ENCODE measurements at places on chromosomes 5 and 9. TPM values are rescaled to one million over a fixed set of nuclear protein-coding genes. Genes with fewer than 3 reads are reported as not detected.

SERF1B gene
- total RNA-seq, result 29.3 TPM

SMIM33 gene
- total RNA-seq, result not detected

IL31RA gene
- 0.19 TPM for total RNA-seq

OR2K2 gene
- total RNA-seq, result not detected

TAF9 gene
- total RNA-seq, result 56.7 TPM

ADRB2 gene
- 11.7 TPM for total RNA-seq

NOXA1 gene
- 2.6 TPM for total RNA-seq
